NCI-H1092 (cell line): ENCODE measurements at places on chromosomes 3 and 15.

DNA sequence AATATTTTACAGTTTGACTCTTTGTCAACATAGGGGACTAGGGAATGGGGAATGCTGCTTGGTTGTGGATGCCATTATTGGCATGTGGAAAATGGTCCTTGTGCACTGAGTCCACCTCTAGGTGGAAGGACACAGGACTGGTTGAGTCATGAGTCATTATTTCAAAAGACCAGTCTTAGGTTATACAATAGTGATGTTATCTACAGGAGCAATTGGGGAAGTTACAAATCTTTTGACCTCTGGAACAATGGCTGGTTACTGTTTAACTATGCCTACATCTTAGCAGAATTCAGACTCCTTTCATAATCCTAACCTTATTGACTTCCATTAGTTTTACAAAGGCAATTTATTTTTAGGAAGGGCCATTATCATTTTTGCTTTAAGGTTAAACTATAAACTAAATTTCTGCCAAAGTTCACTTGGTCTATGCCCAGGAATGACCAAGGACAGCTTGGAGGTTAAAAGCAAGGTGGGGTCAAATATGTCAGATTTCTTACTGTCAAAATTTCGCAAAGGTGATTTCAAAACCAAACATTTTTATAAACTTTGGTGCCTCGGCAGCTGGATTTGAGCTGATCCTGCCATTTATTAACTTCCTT is 11.8 kb upstream of the CCR8 start:
- no peak for DNase-seq

- DNase-seq = peak; percentile 74
Observed at GRCh38 chr3:179666436-179667035, 13.7 kb downstream of the USP13 start.

- DNase-seq = no peak
Observed at GRCh38 chr3:158711886-158712285, 20.4 kb downstream of the RARRES1 start.

DNA sequence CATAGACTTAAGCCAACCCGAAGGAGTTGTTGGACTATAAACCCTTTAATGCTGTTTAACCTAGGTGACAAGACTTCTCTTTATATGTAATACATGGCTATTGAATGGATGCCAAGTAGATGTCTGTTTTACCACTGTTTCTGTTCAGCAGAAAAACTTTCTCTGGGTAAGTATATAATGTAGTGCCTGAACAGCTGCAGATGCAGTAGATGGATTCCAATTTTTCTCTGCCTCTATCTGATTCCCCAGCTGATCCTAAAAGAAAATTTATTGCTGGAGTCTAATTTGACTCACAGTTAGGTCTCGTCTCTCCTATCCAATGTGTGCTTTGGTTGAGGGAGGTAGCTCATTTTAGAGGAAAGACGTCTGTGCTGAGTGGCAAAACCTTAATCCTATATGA is 256.5 kb upstream of the CBLB start:
- DNase-seq = no peak

DNA sequence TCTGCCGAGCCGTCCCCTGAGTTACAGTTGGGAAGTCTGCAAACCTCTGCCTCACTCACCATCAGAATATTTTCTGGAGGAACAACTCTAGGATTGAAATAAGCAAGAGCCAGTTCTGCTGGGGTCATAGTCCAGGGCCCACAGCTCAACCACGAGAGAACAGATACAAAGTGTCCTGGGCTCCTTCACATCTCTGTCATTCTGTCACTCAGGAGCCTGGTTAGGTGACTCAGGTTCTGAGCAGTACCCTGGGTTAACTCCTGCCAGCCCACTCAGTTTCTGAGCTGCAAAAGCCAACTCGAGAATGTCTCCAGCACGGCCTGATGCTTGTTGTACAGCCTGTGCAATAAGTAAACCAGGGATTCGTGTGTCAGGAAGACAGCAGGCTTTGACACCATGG is 155.7 kb downstream of the SLCO3A1 start:
- DNase-seq = no peak

DNA sequence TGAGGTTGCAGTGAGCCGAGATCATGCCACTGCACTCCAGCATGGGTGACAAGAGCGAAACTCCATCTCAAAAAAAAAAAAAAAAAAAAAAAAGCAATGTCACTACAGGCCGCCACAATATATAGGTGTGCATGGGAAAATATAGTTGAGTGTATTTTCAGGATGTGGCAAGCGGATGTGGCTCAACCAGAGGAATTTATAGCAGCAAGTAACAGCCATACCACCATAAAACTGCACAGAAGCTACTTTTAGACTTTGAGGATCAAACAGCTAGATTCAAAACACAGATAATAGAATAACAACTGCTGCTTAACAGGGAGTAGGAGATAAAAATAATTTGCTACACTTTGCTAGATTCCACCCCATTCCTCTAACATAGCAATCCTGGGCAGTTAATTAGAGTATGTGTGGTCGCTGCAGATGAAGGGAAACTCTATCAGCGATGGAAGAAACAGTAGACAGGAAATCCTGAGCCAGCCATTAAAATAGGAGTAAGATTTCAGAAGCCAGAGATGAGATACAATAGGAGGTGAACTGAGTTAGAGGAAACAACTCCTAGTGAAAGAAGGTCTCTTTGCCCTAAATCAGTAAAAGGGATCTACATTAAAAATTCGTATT is 318.7 kb upstream of the STT3B start:
- no peak for DNase-seq

- no peak for DNase-seq
Observed at GRCh38 chr15:85651548-85651947, 143.2 kb downstream of the KLHL25 start.

DNA sequence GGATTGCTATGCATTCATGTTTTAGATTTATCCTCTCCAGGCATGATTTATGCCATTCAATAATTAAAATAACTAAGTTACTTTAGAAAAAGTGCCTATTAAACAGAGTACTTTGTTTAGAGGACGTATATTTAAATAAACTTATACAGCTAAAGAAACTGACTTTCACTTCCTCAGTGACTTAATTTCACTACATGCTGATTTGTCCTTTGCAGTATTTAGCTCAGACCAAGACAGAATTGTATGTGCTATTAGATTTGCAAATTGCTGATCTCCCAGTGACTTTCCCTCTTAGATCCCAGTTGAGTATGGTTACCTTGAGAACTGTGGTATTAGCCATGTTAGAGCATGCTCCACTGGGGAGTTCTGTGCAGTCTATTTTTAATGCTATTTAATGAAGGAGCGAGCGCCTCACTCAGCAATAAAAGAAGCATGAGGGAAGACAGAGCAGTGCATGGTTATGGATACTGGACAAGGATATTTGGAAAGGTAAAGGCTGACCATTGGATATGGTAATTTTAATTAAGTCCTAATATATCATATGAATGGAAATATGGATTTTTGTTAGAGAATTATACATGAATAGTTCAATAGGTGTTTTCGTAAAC is 2.7 kb downstream of the ARPP21 start:
- DNase-seq = no peak

DNA sequence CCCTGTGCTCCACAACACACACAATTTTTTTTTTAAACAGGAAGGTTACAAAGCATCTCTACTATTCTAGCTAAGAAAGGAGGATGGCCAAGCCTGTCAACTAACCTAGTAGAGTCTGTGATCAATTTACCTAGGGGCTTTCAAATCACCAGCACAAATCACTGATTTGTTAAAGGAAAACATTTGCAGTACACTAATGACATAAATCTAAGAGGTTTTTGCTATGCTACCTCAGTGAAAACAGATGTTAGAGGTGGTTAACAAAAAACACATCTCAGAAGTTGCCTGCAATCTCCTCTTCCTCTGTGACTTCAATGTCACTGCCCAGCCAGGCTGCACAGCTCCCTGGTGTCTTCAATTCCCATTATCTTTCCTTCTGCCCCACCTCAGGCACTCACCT is 72.0 kb downstream of the RAD18 start:
- DNase-seq = no peak

- DNase-seq = no peak
Observed at GRCh38 chr3:111588527-111588926, 6.6 kb downstream of the ZBED2 start.

DNA sequence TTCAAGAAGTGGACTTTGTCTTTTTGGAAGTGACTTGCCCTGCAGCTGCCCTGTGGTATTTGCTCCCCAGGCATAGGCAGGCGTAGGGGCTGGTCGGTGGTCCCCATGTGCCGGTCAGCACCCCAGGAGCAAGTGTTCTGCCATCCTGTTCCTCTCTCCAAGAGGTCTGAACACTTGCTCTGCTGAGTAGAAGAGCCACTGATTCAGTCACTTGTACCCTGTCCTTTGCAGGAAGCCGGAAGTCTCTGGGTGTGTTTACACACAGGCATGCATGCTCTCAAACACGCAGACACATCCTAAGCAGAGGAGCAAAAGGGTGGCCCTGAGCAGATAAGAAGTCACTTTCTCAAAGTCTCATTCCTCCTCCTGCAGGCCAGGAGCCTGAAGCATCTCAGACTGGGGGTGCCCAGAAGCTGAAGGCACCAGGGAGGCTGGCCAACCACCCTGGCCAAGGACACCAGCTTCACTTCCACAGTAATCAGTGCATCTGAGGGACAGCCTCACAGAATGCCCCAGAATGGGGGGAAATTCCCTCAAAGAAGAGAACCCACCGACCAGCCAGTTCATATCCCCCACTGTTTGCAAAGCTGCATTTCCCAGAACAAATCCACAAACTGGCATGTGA is 88.7 kb upstream of the POMGNT2 start:
- no peak for DNase-seq

GRCh38 chr15:78906316-78906620 is 33.6 kb downstream of the MORF4L1 start:
- no peak for DNase-seq

DNA sequence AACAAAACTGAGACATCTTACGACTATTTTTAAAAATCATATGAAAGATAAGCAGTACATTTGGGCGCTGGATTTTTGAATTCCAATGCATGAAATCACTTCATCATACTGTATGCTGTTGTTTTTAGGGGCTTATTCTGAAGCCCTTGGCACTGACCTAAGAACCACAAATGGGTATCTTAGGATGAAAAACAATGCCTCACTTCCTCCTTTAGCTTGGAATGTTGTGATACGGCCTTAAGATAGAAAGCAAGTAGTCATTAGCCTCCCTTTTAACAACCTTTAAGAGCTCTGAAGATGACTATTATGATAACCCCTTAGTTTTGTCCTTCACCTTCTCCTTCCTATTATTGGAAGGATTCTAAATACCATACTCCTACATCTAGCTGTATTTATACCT is 289.8 kb downstream of the ARPP21 start:
- no peak for DNase-seq

DNA sequence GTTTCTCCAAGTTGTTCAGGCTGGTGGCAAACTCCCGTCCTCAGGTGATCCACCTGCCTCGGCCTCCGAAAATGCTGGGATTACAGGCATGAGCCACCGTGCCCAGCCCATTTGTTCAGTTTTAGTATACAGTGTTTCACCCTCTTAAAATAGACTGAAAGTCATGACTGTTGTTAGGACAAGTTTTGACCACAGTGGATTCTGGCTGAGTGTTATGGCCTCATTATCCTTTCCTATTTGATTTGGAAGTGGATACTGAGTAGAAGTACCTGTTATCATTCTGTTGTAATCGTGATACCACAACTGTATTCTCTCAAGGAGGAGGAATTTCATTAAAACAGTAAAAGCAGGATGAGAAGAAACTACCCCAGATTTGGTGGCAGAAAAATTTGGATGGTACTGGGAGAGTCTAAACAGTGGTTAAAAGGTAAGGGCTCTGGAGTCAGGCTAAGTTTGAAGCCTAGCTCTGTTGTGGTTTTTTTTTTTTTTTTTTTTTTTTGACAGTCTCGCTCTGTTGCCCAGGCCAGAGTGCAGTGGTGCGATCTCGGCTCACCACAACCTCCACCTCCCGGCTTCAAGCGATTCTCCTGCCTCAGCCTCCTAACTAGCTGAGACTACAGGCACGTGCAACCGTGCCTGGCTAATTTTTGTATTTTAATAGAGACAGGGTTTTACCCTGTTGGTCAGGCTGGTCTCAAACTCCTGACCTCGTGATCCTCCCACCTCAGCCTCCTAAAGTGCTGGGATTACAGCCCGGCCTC is 2.6 kb downstream of the MAP2K1 start:
- DNase-seq = no peak

GRCh38 chr3:181727341-181728032 is 15.8 kb downstream of the SOX2 start:
- DNase-seq = no peak

- DNase-seq = no peak
Observed at GRCh38 chr3:176767385-176767784, 429.9 kb downstream of the TBL1XR1 start.

- DNase-seq = no peak
Observed at GRCh38 chr15:81869161-81869954, 176.5 kb downstream of the MEX3B start.

DNA sequence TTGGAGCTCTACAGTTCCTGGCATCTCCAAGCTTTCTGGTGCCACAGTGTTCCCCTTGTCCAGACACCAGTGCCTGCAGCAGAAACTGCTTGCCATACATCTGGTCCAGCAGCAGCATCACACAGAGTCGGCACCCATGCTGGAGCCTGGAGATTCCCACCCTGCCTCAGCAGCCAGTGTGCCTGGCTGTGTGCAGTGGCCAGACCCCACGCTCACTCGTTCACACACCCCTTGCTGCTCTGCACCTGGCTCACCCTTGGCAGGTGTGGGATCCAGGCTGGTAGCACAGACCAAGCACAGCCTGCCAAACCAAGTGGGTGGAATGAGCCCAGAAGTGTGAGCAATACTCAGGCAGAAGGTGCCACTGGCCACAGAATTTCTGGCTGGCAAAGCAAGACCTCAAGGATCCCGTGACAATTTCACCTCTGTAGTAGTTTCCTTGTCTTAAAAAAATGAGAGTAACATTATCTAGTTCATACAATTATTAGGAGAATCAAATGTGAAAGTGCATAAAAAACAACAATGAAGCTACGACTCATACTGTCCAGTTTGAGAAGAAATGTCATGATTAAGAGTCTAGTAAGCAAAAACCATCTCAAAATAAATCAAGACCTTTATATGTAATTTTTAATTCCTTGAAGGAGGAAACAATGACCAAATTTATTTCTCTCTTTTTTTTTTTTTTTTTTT is 22.9 kb upstream of the ZBED2 start:
- no peak for DNase-seq

DNA sequence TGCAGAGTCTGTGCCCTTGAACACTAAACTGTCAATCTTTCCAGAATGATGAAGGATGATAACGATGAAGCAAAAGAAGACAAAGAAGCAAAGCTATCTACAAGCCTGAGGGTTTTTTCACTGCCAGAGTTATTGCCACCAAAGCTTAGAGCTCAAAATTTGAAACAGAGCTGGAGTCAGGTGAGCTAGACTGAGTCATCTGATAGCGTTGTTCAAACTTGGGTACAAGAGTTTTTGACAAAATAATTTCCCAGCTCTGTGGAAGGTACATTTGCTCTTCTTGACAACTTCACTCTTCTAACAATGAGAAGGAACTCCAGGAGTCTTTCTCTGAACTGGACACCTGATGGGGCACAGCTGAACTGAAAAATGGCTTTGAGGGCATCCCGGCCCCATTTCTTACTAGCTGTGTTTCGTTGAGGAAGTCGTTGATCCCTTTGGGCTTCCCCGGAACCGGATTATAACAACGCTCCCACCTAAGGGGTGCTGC is 715 bp downstream of the MCCC1 start:
- no peak for DNase-seq

DNA sequence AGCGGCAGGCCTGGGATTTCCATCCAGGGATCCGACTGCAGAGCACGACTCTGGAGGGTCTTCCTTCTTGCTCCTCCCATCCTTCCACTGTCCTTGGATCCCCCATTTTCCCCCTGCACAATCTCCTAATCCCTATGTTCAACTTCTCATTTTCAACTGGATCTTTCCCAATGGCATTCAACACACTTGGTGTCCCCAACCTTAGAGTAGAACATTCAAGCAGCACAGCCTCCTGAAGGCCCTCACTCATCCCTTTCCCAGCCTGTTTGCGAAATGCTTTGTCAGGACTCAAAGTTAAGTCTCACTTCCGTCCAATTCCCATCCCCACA is 32.3 kb downstream of the RPN1 start:
- no peak for DNase-seq
